ENCODE measurements at places on chromosomes 2 and 18. TPM values are rescaled to one million over a fixed set of nuclear protein-coding genes. Genes with fewer than 3 reads are reported as not detected.

ANKRD53 gene
- 0.54 TPM for total RNA-seq

SP3 gene
- 68.9 TPM for total RNA-seq

- no peak for DNase-seq
These were observed 4.1 kb downstream of the BCL11A start for GRCh38 chr2:60549238-60549927.

C2orf78 gene
- not detected for total RNA-seq

LCT gene
- not detected for total RNA-seq

DNA sequence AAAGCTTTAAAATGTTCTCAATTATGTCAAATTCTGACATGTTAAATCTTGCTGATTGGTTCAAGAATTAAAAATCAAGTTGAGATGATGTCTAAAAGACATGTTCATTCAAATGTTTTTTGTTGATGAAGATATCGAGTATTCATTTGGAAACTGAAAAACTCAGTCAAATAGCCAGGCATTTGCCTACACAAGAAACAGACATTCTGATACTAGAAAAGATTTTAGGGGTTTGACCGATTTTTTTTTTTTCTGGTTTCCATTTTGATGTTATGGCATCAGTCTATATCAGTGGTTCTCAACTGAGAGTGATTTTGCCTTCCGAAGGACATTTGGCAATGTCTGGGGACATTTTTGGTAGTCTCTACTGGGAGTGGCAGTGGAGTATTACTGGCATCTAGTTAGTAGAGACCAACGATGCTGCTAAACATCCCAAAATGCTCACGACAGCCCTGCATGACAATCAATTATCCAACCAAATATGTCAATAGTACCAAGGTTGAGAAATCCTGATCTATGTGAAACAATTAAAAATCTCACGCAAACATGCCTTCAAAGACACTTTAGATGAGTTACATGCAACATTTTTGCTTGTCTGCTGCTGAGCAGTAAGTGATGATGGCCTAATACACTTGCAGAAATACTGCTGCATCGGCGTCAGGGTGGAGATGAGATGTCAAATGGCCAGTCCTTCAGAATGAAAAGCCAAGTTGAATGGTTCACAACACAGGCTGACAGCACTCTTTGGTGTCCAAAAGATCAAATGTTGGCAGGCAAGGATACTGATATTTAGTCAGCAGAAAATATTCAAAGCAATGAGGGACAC lies 12.5 kb downstream of the RASGRP3 start:
- DNase-seq: no peak

- no peak for DNase-seq
These were observed 753.0 kb downstream of the CNTNAP5 start for GRCh38 chr2:124778076-124778475.

LONRF2 gene
- total RNA-seq: 3.3 TPM

DNA sequence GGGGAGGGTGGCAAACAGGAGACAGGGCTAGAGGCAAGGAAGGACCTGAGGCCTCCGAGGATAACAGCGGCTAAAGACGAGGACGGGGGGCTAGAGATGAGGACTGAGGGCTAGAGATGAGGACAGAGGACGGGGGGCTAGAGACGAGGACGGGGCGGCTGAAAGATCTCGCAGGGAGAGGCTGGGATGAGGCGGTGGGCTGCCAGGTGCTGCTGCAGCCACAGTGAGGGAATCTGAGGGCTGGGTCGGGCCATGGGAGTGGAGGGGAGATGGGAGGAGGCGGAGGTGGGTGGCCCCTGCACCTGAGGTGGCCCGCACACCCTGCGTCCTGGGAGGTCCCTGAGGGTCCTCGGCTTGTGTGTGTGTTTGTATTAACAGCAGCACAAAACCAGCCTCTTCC lies 350.2 kb upstream of the SALL3 start:
- DNase-seq: no peak

DNA sequence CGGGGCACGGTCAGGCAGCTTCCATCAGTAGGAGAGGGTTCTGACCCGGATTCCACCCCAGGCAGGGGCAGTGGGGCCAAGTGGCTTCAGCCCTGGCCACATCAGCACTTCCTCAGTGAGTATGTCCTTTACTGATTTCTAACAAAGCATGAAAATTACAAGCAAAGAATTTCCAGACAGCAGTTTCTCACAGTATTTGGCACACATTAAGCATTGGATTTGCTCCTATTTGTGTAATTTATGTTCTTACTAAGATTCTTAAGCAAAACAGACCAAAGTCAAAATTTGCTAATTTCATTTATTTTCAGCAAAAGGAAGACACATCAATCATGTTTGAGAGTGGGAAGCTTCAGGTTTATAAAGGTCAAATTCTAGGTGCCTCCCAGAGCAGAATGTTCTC lies 73.3 kb upstream of the NFATC1 start:
- no peak for DNase-seq

GRCh38 chr2:98935777-98936352 lies at the start of gene CRACDL:
TSS of gene CRACDL (minus strand) at chr2:98936225. CDS start at chr2:98846800, 89,425 bp downstream.
- DNase-seq: no peak

GRCh38 chr2:30934066-30934465 lies 126.8 kb upstream of the CAPN13 start:
- DNase-seq: no peak

- DNase-seq: no peak
These were observed 217.4 kb upstream of the DTNA start for GRCh38 chr18:34492652-34493051.

GRCh38 chr2:30271301-30271700 lies 40.0 kb downstream of the LBH start:
- no peak for DNase-seq

RNU2-63P gene
- not detected for total RNA-seq

DNA sequence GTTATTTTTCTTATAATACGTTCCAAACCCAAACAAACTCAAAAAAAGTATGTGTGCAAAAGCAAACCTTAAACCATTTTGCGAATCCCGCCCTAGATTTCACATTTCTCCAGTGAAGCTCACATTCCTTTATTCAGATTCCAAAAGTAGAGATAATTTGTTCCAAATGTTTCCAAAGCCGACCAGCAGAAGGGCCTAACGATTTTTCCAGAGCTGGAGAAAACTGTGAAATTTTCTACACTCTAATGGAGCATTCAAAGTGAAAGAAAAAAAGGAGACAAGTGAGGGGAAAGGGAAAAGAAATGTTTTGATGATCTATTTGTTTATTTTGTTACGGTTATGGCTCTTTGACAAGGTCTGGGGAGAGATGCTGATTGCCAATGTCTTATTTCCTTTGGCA lies 286.5 kb upstream of the SLC14A2 start:
- no peak for DNase-seq

- no peak for DNase-seq
These were observed 462.8 kb upstream of the SLC8A1 start for GRCh38 chr2:40914666-40915065.

- no peak for DNase-seq
These were observed 6.3 kb downstream of the C2orf80 start for GRCh38 chr2:208183526-208183925.

ERBB4 gene
- 2.6 TPM for total RNA-seq

GRCh38 chr2:189076572-189076971 lies 102.4 kb downstream of the COL3A1 start:
- DNase-seq: no peak

LDAH gene
- total RNA-seq: 23.3 TPM

- no peak for DNase-seq
These were observed 14.3 kb downstream of the ARHGEF4 start for GRCh38 chr2:130850788-130851623.

GRCh38 chr18:48902856-48903601 lies 47.7 kb downstream of the SMAD7 start:
- no peak for DNase-seq

- DNase-seq: no peak
These were observed 25.5 kb downstream of the ITPRID2 start for GRCh38 chr2:181916726-181917718.

- no peak for DNase-seq
These were observed 56.2 kb downstream of the GFPT1 start for GRCh38 chr2:69330781-69331180.

HOXD13 gene
- total RNA-seq: not detected

DNA sequence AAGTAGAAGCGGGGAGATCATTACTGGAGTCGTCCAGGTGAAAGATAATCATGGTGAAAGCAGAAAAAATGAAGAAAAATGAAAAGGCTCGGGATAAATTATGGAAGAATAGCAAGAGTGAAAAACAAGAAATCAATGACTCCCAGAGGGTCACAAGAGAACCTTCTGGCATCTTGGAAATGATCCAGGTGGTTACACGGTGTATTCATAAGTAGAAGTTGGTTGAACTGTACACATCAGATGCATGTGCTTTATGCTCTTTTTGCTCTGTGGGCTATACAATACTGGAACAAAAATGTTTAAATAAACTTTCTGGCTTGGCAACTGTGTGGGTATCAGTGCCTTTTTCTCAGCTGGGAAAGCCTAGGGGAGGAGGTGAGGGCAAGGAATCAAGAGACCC lies 348.9 kb downstream of the RND3 start:
- DNase-seq: no peak

NTSR2 gene
- not detected for total RNA-seq

GRCh38 chr2:939936-940601 lies 10.6 kb upstream of the SNTG2 start:
- DNase-seq: peak; percentile 25

DNA sequence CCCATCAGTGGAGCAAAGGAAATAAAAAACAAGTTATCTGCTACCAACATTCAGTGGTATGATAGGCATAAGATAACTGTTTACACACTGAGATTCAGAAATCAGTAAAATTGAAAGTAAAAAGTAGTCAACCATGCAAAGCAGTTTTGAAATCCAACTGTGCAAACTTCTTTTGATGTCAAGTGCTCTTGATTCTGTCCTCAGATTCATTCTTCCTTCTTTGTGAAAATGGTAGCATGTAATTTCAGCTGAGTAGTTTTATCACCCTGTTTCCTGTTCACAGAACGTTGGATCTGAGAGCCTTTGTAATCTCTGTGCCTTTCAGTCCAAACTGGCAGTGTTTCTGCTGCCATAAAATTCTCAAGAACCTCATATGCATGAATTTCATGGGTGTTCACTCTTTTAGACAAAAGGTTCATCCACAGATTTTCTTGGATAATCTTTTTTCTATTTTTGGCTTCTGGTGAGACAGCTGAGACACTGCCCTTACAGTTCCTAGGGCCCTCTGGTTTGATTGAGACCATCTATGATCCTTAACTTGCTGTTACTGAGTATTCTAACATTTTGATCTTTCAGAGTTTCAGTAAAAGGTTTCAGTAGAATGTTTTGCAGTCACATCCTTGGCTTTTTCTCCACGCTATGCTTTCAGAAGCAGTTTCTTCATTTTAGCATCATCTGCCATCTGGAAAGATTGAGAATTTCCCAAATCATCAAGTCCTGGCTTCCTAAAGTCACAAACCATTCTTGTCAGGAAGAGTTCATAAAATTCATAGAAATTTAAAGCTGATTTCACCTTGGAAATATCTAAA lies 272.3 kb upstream of the EPHA4 start:
- no peak for DNase-seq

- no peak for DNase-seq
These were observed 868 bp downstream of the CGREF1 start for GRCh38 chr2:27117995-27118524.

- DNase-seq: peak; percentile 37
These were observed 964.7 kb upstream of the ZEB2 start for GRCh38 chr2:145484448-145485097.

GRCh38 chr18:24585996-24586566 lies 125.6 kb downstream of the HRH4 start:
- DNase-seq: no peak

GRCh38 chr2:119441376-119442225 lies 9.9 kb downstream of the TMEM37 start:
- no peak for DNase-seq

CRYGD gene
- total RNA-seq: not detected

C2orf80 gene
- not detected for total RNA-seq

TLX2 gene
- not detected for total RNA-seq

GAREM1 gene
- total RNA-seq: 2.9 TPM

PTH2R gene
- total RNA-seq: not detected

RGPD3 gene
- 0.14 TPM for total RNA-seq

DNA sequence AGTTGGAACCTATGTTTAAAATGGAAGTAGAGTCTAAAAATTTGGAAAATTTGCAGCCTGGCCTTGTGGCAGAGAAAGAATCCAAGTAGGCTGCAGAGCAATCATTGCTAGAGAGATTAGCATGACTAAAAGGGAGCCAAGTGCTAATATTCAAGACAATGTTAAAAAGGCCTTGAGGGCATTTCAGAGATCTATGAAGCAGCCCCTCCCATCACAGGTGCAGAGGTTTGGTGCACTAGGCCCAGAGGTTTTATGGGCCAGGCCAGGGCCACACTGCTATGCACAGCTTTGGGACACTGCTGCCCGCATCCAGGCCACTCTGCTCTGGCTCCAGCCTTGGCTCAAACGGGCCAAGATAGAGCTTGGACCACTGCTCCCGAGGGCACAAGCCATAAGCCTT lies 6.7 kb upstream of the IL1A start:
- no peak for DNase-seq

GRCh38 chr2:164910101-164910899 lies 45.0 kb downstream of the SLC38A11 start:
- DNase-seq: peak; percentile 50

- no peak for DNase-seq
These were observed 67.0 kb downstream of the MAP4K3 start for GRCh38 chr2:39370101-39370500.

- DNase-seq: no peak
These were observed 94.4 kb upstream of the TSPYL6 start for GRCh38 chr2:54350426-54350825.

DNA sequence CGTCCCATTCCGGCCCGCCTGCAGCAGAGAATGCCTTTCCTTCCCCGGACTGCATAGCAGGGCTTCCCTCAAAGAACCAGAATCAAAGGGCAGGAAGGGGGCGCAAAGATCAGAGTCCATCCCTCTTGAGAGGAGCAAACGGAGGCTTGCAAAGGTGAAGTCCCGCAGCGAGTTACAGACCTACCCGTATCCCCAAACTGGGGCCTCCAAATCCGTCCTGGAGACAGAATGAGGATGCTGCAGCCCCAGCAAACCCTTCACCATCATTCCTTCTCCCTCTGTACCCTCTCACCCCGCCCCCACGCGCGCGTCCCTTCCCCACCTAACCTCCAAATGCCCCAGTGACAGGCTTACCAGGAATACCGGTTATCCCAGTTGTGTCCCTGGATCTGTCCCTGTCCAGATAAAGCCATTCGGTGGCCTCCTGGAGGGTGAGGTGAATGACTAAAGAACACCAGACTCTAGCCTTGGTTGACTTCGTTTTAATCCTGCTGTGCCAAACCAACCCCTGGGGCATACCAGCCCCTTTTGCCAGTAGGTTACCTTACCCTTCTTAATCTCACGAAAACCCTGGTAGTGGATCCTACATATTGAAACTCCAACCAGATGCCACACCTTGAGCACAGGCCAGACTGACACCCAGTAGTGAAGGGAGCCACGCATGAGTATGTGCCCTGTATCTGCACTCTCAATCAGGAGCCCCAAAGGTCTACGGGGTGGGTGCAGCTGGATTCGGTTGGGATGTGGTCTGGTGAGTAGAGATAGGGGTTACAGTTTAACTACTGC lies 961 bp upstream of the SLC40A1 start:
- DNase-seq: no peak

NOL4 gene
- total RNA-seq: 0.42 TPM

DNA sequence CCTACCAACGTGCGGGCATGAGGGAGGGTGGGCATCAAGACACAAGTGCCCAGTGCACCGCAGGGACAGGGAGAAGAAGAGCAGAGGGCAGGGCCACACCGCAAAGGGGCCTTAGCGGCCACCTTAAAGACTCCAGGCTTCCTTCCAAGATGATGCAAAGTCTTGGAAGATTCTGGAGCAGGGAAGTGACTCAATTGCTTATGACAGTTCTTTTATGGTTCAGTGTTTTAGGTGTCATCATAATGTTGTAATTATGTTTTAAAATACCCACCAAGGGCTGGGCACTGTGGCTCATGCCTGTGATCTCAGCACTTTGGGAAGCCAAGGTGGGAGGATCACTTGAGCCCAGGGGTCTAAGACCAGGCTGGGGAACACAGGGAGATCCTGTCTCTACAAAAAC lies 44.5 kb upstream of the SEMA4C start:
- DNase-seq: no peak
